ENCODE measurements at places on chromosomes 5 and 9.

- no peak for DNase-seq
These were observed 6.2 kb downstream of the PRDM12 start for GRCh38 chr9:130670644-130671043.

DNA sequence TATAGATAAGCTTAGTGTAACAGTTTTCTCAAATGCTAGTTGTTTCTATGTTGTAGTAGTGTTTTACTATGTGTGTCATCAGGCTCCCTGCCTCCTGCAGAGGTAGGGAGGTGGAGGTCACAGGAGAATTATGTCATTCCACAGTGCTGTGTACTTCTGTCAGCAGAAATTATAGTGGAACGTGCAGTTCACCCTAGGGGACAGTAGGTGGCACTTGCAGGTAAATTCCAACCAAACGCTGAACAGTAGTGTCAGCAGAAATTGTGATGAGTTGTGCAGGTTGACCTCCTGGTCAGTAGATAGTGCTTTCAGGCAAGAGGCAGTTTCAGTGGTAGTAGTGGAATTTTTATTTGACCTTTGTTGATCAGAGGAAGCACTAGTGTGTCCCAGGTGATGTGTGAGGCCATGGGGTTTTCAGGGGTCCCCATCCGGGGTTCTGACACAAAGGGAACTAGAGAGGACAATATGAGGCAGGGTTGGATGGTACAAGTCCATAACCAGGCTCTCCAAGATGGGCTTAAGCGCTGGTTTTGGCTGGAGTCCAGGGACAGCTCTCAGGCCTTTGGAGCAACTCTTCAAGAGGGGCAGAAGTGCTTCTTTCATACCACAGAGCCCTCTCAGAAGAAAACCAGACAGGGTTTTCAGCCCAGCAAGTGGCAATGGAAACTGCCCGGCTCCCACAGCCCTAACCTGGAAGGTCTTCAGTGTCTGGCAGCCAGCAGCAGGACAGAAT lies 402.9 kb downstream of the CYLC2 start:
- DNase-seq, result peak; percentile 15

- DNase-seq, result no peak
These were observed 52.5 kb downstream of the NUP214 start for GRCh38 chr9:131177898-131178297.

DNA sequence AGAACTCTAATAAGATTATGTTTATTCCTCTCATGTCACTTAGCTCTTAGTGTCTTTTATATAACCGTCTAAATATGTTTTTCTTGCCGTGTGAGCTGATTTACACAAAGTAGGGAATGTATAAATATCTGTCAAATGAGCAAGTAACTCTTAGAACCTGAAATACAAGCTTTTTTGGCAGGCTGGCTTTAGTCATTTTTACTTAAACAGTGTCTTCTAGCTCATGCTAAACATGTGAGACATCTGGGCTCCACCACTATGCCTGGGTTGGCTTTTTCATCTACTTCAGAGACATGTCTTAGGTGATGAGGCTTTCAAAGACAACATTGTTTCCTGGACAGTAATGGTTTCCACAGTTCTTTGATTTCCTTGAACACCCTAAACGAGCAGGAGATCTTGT lies 137.2 kb upstream of the ZNF608 start:
- DNase-seq, result no peak

DNA sequence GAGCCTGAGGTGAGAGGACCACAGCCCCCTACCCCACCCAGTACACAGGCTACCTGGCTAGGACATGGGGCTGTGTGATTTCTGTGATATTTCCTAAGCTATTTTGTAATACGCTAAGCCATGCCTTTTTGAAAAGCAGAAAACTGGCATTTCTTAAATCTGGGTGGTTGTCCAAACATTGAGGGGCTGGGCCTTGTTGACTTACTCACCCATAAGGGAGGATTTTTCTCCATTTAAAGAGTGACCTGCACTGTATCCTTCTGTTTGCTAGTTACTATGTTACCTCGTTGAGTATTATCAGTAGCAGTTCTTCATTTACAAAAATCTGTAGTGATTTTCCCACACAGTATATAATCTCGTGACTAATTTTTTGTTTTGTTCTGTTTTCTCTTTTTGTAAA lies 117.5 kb upstream of the OTULINL start:
- DNase-seq, result no peak

GRCh38 chr5:39207345-39208045 lies 11.9 kb downstream of the FYB1 start:
- no peak for DNase-seq

- no peak for DNase-seq
These were observed 215.3 kb downstream of the MEF2C start for GRCh38 chr5:88667496-88668201.

GRCh38 chr5:118146824-118147223 lies 841.5 kb downstream of the DTWD2 start:
- DNase-seq, result no peak

DNA sequence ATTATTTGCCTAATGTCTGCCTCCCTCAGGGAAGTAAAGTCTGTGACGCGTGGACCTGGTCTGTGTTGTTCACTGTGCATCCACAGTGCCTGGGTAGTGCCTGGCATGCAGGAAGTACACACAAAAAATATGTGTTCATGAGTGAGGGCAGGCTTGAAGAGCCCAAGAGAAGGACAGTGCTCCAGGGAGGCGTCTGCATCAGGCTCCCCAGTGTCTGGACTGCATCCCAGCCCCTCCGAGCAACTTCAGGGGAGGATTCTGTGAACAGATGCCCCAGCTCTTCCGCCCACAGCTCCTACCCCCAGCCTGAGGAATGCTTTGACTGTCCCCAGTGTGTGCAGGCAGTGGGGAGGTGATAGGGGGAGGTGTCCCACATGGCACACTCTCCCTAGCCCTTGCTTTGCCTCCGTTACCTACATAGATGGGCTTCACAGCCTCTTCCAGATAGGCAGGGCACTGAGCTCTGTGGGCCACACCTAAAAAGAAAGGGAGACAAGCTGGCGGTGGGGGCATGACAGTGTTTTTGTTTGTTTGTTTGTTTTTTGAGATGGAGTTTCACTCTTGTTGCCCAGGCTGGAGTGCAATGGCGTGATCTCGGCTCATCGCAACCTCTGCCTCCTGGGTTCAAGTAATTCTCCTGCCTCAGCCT lies 25.4 kb downstream of the IRF1 start:
- DNase-seq, result no peak

- DNase-seq, result no peak
These were observed 538.8 kb upstream of the ZNF462 start for GRCh38 chr9:106324053-106324585.

GRCh38 chr5:76818844-76819831 lies at the start of gene F2RL1:
Gene F2RL1 (plus strand): TSS chr5:76819030. CDS start chr5:76819183, 153 bp downstream.
- DNase-seq, result no peak

DNA sequence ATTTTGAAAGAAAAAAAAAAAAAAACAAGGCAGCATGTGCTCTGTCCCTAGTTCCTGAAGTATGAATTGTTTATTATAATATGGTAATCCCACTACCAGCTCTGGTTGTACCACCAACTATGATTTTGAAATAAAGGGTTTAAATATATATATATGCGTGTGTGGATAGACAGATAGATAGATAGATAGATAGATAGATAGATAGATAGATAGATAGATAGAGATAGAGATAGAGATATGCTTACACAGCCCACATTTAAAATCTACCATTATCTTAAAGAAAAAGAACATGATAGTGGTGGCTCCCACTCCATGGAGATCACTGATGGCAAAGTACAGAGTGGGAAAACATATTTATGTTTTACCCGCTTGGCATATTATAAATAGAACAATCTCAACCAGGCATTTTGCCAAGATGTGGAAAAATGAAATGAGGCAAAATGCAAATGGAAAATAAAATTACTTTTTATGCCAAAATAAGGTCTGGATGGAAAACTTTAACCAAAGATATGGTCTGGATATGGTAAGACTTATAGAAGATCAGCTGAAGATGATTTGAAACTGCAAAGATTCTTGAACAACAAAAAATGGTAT lies 170.0 kb downstream of the ARL15 start:
- DNase-seq, result no peak

DNA sequence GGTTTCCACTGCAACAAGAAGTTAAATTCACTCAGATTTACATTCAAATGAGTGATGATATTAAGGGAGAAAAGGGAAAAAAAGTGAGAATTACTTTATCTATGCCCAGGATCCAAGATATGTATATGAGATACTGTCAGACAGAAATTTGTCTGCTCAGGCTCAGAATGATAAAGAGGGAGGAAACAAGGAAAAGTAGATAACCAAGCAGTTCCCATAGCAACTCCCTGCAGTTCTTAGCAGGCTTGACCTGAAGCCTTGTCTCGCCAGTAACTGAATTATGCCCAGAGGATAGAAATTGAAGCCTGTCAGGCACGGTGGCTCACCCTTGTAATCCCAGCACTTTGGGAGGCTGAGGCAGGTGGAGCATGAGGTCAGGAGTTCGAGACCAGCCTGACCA lies 304.4 kb downstream of the TLE1 start:
- DNase-seq, result no peak

- no peak for DNase-seq
These were observed 1.3 kb upstream of the SUSD3 start for GRCh38 chr9:93057042-93057702.

DNA sequence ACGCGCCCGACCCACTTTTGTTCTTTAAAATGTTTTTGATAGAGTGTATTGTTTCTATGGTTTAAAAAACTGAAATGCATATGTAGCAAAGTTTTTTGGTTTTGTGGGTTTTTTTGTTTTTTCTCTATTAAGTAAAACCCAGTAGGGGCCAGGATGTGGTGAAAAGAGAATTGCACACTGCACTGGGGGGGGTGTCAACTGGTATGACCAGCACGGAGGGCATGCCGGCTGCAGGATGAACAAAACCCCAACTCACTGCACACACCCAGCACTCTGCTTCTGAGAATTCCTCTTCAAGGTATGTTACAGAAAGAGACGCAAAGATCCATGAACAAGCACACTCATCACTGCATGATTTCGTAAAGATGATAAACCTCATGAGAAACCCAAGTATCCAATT lies 75.0 kb downstream of the STK10 start:
- no peak for DNase-seq

DNA sequence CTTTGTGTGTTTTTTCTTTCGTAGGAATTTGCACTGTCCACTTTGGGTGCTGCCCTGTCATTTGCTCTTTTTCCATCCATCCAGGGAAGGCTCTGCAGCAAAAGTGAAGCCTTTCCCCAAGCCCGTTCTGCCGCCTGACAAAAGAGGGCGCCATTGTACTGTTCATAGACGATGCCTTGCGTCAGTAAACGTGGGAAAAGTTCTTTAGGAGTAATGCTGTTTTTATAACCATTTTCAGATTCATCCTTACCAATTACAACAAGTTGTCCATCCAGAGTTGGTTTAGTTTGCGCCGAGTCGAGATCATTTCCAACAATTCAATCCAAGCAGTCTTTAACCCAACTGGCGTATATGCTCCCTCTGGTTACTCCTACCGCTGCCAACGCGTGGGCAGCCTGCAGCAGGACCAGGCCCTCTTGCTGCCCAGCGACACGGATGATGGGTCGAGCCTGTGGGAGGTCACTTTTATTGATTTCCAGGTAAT lies 34.3 kb upstream of the RPS23 start:
- peak; percentile 62 for DNase-seq

DNA sequence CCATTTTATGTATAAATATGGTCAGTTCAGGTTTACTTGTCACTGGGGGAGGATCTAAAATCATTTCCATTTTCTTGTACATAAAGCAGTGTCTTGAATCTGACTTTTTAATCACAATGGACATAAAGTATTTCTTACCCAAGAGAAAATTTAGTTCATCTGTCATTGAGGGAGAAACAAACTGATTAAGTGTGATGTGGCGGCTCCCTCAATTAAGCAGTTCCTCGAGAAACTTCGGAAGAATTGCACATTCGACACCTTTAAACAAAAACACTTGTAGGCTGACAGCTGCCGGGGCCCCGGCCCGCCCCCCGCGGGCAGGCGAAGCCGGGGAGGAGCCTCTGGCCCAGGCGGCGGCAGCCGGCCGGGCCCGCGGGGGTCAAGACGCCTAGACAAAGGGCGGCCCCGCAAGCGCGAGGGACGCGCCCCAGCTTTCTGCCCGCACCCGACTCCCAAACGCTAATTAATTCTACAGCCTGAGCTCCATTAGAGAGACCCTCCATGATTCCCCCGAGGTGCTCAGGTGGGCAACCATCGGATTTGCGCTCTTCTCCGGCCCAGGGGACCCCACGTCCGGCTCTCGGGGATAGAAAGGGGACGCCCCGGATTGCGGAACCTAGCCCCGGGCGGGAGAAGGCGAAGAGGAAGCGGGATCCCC lies 750 bp downstream of the TRIM36 start:
- no peak for DNase-seq

DNA sequence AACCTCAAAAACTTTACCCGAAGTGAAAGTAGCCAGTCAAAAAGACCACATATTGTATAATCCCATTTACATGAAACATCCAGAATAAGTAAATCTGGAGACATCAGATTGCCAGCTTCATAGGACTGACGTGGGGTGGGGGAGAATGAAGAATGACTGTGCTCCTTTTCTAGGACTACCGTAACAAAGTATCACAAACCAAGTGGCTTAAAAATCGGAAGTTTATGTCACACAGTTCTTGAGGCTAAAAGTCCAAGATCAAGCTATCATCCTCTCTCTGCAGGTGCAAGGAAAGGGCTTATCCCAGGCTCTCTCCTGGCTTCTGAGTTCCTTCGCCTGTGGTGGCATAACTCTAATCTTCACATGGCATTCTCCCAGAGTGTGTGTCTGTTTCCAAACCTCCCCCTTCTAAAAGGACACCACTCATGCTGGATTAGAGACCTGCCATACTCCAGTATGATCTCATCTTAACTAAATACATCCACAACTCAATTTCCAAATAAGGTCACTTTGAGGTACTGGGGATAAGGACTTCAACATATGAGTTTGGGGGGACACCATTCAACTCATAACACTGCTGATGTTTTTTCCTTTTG lies 25.5 kb downstream of the ADAM19 start:
- no peak for DNase-seq

DNA sequence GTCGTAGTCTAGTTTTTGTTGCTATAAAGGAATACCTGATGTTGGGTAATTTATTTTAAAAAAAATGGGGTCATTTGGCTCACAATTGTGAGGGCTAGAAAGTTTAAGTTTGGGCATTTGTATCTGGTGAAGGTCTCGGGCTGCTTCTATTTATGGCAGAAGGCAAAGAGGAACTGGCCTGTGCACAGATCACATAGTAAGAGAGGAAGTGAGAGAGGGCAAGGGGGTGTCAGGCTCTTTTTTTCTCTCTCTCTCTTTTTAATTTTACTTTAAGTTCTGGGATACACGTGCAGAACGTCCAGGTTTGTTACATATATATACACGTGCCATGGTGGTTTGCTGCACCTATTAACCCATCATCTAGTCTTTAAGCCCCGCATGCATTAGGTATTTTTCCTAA lies 453.3 kb downstream of the DIRAS2 start:
- DNase-seq, result no peak

DNA sequence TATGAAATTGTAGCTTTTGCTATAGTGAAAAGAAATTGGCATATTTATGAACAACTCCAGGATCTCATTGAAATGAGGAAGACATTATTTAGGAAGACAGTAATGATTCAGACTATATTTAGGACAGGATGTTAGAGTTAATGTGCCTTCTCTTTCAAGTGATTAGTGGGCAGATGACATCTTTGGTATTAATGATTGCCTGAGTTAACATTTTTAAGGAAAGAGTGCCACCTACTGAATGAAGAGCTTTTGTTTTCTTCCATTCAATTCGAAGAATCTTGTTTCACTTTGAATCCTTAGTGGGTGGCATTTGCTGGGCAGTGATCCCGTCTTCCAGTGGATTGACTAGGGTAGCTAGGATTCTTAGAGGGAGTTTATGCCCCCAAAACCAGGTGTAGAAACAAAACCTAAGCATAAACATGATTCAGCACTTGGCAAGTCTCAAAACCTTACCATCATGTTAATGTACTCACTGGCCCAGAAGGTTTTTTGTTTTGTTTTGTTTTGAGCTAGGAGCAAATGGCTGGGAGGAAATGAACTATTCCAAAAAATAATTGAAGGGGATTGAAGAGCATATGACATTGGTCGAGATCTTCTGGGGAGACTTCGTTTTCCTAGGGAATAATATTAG lies 23.2 kb downstream of the MAP3K1 start:
- peak; percentile 26 for DNase-seq
